Activated naive CD4-positive, alpha-beta T cell treated with anti-CD3 and anti-CD28 coated beads, Interleukin-2, amount 50 U/mL, for 72 hours (primary cell): ENCODE measurements at places on chromosomes 2 and 18. TPM values are rescaled to one million over a fixed set of nuclear protein-coding genes. Genes with fewer than 3 reads are reported as not detected.

DNA sequence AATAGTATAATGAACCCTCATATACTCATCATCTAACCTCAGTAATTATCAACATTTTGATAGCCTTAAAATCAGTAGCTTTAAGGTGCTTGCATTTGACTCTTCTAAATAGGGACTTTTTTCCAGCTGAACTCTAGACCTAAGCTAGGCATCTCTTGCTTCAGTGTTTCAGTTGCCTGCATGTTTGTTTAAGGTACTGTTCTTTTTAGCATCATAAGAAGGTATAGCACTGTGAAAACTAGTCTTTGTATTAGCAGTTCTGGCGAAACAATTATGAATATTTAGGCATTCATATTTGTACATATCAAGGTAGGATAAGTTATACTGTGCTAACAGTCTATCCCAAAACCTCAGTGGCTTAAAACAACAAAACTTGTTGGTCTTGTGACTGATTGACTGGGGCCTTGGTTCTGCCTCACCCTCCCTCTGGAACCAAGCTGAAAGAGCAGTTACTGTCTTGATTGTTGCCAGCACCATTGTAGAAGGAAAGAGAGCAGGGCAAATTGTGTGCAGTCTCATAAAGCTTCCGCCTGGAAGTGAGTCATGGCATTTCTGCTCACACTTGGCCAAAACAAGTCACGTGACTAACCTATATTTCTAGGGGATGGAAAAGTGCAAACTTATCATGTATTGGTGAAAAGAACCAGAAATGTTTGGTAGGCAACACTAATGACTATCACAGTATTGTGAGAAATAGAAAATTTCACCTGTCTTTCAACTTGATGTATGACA, 24.3 kb downstream of the GALNT1 start:
- no peak for DNase-seq

The PRSS56 gene
- total RNA-seq: not detected

The BCL2 gene
- total RNA-seq: 83.5 TPM

DNA sequence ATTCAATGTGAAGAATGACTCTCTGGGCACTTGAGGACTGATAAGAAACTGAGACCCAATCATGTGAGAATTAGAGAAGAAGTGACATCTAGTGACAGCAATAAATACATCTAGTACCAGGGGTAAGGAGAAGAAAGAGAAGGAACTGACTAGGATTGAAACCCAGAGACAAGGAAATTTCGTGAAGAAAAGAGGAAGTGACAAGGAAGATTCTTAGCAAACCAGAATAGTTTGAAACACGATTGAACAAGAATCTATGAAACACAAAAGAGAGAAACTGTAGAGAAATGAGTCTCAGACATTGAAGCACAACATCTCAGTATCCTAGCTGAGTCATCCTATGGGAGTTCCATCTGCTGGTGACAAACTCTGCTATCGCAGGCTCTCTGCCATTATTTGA, 571.9 kb upstream of the PKDCC start:
- no peak for DNase-seq

DNA sequence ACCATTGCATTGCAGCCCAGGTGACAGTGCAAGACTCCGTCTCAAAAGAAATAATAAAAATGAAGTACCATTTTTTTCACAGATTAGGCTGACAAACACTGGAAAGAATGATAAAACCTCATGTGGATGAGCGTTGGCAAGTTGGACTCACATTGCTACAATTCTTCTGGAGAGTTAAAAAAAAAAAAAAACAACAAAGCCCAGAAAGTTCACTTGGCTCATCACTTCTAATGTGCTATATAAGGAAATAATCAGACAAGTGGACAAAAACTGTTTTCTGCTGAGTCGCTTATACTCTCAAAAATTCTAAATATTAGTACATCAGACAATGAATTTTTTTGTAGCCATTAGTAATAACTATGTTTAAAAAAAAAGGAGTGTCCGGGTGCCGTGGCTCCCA, 38.4 kb downstream of the PKP4 start:
- DNase-seq: no peak

- DNase-seq: no peak
Observed at GRCh38 chr2:6054161-6054671, 362.0 kb downstream of the SOX11 start.

GRCh38 chr18:8538935-8539334, 70.3 kb upstream of the RAB12 start:
- DNase-seq: no peak

DNA sequence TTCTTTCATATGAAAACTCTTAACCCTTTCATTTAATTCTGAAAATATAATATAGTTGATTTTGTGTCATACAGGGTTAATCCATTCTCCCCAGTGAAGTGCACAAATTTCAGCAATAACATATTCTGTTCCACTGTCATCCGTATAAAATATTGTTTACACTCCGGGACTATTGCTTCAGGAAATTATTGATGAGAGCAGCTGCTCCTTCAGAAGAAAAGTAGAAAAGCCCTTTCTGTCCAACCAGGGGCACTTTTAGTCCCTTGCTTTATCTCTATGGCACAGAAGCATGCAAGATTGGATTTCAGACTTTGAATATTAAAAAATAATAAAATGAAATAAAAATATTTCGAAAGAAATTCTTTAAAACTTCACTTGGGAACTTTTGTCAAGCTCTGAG, 535.7 kb upstream of the SLC39A10 start:
- DNase-seq: no peak

DNA sequence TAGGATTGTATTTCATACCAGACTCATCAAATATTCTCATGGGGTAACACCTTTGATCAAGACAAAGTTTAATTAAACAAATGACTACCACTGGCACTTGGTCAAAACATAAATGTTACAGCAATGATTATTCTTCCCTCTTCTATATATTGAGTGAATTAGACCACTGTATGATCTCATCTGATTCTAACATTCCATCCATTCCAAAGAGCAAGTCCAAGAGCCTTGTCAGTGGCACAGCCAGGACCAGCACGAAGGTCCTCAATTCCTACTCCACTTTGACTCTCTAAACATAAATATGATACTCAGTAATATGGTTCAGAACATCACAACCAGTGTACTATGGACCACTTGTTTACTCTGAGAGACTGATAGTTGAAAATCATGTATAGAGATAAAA, 86.4 kb downstream of the AP1S3 start:
- no peak for DNase-seq

The CROCC2 gene
- not detected for total RNA-seq
